Kidney tubule cell (primary cell): ENCODE measurements at places on chromosomes 7 and 10.
A peak's percentile ranks its signal among the peaks of the same experiment; 100 is the strongest.

DNA sequence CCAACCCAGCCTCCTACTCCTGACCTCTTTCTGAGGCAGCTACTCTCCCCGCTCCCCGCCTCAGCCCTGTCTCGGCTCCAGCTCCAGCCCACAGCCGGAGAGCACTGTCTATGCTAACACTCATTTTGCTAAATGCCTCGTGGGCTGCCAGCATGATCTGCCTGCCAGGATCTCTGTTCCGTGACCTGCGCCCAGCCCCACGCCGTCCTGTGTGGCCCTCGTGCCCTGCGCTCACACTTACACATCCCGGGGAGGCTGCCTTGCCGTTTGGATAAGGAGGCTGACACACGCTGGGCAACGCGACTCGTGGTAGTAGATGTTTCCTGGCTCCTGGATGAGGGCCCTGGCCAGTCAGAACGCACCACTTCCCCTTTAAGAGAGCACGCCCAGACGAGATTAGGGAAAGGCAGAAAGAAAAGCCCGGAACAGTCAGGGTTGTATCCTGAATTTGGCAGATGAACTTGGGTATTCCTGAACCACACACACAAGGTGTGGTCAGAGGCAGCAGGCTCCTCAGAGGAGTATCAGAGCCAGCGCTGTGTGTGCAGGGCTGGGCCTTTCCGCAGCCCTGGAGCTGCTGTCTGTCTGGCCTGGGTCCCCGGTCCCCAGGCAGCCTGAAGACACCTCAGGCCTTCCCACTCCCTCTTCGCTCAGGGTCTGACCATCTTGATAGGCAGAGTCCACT, 97.7 kb upstream of the EFCAB10 start:
- peak; percentile 75 for DNase-seq

DNA sequence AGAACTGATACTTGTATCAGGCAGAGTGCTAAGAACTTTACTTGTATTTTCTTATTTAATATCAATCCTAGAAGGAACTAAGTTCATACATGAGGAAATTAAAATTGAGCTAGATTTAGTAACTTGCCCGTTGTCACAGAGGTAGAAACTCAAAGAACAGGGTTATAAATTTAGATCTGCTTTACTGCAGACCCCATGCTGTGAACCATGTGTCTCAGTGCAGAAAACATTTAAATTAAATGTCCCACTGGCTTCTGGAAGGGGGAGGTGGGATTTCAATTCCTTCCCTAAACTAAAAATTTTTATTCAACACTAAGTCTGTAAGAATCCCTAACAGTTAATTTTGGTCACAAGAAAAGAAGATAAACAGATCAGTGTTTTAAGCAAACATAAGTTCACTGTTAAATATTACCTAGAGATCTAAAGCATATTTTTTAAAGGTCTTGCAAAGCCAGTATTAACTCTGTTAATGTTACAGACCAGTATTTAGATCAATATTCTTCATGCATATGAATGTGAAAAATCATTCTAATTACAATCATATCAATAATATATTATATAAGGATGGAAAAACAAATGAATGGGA, 23.1 kb downstream of the WASL start:
- no peak for DNase-seq

DNA sequence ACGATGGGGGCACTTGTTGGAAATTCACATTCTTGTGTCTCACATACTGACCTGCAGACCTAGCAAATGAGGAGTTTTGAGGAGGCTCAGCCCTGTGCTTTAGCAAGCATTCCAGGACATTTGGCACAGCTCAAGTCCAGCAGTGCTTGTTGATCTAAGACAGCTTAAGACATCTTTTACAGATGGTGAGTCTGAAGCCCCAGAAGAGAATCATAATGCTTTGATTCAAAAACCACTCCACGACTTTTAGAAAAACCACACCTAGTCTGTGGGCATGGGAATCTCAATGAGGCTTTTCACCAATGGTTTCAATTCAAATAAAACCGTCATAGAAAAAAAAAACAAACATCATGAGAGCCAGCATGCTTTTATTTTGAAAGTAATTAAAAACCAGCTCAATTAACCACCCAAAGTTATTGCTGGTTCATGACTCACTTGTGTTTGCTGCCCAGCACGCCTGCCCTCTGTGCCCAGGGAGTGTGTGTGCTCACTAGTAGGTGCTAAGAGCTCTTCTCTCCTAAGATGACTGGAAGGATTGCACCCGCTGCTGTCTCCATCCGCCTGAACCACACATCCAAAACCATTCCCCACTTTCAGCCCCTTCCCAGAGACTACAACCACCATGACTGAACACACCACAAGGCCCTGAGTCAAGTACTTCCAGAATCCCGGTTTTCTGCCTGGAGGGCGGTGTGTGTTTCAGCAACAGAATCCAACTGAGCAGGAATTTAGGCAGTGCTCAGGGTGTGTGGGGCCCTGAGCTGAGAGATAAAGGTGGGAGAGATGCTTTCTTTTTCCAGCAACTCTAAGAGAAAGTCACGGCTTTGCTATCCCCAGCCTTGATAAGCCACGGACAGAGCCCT, 130.2 kb upstream of the ADAM12 start:
- DNase-seq, result no peak

GRCh38 chr7:113809581-113809980, 109.2 kb downstream of the PPP1R3A start:
- no peak for DNase-seq

- no peak for DNase-seq
These were observed 33.2 kb downstream of the RPS24 start for GRCh38 chr10:78066728-78067430.

DNA sequence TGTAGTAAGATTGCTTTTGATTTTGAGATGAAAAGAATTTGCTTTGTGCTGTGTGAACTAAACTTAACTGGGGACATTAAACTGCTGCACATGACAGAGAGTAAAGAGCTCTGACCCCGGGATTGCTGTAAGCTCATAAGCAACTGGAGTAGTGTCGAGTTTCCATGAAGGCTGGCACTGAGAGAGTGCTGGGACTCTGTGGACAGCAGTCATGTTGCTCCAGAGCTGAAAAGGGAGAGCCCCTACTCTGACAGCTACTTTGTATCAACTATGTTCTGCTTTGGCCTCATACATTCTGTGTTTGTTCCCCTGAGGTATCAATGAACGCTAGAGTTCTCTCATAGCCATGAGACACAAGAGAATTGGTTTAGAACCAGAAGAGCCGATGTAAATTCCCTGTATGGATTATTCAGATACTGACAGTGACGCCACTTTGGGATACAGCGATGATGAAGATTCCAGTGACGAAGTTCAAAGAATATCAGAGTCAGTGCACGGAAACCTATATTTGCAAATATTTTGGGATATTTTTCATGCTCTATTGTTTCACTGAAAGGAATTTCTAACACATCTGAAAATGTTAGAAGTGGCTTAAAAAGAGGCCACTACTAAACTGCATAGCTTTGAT, 185.9 kb upstream of the DKK1 start:
- no peak for DNase-seq

- no peak for DNase-seq
These were observed 18.1 kb upstream of the ABCB5 start for GRCh38 chr7:20597339-20597738.

GRCh38 chr7:106773228-106773627, 91.9 kb upstream of the PIK3CG start:
- peak; percentile 90 for DNase-seq

DNA sequence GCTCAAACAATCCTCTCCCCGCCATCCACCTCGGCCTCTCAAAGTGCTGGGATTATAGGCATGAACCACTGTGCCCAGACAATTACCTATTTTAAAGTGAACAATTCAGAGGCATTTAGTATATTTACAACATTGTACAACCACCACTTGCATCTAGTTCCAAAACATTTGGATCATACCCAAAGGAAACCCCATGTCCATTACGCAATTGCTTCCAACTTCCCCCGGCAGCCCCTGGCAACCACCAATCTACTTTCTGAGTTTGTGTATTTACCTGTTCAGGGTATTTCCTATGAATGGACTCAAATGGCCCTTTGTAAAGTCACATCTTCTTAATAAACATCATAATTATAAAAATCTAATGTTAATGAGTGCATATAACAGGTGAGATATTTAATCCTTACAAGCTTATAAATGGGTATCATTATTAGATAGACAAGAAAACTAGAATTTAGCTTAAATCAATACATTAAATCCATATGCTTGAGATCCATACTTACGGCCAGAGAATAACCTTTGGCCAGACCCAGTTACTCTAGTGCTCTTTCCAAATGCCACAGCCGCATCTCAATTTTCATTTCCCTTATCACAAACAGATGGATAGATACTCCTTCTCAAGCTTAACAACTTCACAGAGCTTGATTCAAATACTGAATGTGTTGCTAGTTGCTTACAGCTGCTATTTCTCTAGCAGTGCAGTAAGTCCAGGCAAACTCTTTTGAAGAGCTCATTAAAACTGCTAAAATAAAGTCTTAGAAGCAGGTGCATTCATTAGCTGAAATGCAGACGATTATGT, 133.4 kb upstream of the MKLN1 start:
- DNase-seq, result no peak

- DNase-seq, result peak; percentile 64
These were observed 39.6 kb upstream of the HSPB1 start for GRCh38 chr7:76262683-76263402.

- no peak for DNase-seq
These were observed 679.3 kb upstream of the IGFBP3 start for GRCh38 chr7:46600340-46600739.

- DNase-seq, result peak; percentile 84
These were observed 249.8 kb downstream of the TRIL start for GRCh38 chr7:28708033-28708951.

GRCh38 chr10:116849248-116850057, at the start of gene ENO4:
Gene ENO4, plus strand, starts transcription at chr10:116849499. Its CDS starts 68 bp downstream, at chr10:116849567.
- DNase-seq, result peak; percentile 87

DNA sequence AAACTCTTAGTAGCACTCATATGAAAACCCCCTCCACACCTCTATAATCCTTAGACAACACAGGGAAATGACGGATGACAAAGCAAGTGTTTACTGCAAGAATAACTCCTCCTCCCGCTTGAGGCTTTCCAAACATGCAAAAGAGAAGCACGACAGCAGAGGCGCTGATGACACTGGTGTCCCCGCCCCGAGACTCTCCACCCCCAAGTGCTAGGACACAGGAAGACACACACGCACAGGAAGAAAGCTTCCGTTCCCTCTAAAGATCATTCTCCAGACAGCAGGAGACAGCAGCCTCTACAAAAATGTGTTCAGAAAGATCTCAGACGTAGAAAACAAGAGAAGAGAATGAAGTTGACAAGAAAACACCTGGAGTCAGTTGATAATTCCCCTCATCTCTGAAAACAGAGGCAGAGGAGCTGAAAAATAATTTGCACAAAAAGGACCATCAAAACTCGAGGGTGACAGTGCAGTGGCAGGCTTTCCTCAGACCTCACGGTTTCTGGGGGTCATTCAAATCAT, 90.2 kb downstream of the DLG5 start:
- no peak for DNase-seq

- DNase-seq, result peak; percentile 61
These were observed 152.0 kb upstream of the SLC13A1 start for GRCh38 chr7:123351516-123352505.

DNA sequence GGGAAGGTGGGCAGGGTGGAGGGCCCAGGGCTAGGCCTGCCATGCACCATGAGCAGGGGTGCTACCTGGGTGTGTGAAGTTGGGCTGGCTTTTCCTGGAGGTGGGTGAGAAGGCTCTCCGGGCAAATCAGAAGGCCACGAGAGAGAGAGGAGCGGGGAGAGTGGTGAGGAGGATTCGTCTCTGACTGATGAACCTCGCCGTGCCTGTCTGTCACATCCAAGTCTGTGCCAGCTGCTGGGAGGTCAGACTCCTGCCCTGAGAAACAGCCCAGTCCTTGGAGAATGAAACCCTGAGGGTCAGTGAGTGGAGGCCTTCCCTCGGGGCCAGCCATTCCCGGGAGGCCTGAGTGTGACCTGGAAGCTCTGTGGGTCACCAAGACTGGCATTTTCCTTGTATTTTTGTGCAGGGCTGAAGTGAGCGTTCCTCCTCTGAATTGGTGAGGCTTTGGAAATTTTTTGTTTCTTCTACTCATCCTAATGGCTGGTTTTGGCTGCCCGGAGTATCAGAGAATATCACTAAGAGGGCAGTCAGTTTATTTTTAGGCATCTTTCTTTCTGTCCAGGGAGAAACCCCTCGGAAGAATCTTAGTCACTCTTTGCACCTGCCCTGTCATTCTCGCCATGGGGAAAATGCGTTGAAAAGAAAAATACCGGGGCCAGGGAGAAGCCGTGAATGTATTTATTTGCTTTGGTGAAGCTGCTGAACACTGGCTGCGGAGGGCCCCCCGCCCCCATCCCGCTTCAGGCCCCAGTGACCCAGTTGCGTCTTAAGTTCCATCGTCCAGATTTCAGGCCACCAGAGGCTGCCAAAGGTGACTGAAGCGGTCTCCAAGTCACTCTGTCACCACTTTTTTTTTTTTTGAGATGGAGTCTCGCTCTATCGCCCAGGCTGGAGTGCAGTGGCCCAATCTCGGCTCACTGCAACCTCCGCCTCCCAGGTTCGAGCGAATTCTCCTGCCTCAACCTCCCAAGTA, 6.5 kb upstream of the AP5Z1 start:
- DNase-seq, result no peak

- DNase-seq, result peak; percentile 39
These were observed 507 bp downstream of the PDZD8 start for GRCh38 chr10:117374506-117375359.

DNA sequence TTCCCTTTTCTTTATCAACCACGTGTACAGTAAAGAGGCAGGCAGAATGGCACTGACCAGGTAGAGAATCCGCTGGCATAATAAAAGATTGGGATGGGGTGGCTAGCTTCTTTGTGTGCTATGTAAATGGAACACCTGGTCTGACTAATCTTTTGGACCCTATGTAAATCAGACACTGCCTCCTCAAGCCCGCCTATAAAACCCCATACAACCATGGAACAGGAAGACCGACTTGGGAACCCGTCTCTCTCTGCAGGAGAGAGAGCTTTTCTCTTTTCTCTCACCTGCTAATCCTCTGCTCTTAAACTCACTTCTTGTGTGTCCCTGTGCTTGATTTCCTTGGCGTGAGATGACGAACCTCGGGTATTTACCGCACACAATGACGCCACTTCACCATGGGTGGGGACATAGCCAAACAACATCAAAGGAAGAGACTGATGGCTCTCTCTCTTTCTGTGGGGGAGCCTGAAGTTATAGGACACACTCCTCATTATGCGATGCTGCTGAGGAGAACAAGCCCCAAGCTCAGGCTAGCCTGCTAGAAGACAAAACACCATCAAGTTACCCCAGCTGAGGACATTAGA, 94.2 kb downstream of the ARL5B start:
- DNase-seq, result no peak

DNA sequence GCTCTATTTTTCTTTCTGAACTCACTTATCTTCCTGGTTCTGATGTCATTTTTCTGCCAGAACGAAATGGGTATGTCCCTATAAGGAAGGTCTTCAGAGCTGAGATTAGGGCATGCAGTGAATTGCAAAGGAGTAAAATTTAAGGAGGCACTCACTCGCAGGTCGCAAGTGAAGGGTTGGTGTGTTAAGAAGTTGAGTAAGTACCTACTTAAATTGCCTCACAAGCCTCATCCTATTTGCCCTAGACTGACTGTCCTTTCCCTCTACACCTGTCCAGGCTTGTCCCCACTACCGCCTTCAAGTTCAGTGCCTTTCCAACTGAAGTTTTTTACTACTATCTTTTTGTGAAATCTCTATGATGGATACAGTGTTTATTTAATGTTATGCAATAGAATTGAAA, 191.5 kb downstream of the AHR start:
- no peak for DNase-seq
